ENCODE measurements at places on chromosomes 11 and 22.

DNA sequence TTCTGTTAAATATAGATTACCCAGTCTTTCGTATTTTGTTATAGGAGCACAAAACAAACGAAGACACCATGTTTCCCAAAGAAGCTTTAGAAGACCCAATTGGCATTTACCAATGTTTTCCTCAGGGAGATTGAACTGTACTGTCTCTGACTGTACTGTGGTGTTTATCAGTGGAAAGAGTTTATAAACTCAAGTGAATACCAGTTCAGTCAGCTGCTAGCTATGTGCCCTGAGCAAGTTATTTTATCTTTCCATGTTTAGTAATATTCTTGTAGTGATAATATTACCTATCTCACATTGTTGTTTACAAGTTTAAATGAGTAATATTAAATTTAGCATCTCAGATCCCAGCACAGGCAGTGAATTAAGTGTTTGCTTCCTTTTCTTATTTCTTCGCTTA, 773.2 kb downstream of the KCNA4 start:
- DNase-seq, result no peak

- DNase-seq, result no peak
These were observed 312.1 kb downstream of the NTM start for GRCh38 chr11:131682373-131683015.

DNA sequence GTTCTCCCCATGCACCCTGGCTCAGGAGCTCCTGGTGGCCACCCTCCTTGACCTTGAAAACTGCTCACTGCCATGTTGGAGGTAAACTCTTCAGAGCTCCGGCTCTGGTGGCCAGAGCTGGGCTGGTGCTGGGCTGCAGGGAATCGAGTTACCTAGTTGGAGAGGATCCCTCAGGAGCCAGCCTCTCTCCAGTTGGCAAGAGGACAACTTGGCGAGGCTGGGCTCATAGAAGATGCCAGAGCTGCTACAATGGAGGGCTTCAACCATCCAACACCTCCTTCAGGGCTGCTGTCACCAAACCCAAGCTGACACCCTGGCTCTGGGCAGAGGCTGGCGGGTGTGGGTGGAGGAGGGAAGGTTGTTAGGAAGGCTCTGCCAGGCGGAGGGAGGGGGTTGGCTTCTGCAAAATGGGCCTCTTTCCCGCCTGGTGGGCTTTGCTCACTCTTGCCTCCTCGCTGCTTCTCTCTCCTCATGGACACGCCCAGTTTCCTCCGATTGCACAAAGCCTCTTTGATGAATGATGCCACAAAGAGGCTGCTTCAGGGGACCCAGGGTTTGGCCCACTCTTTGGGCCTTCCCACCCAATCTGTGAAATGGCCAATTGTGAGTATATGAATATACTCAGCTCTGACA, 53.1 kb downstream of the THAP12 start:
- no peak for DNase-seq

DNA sequence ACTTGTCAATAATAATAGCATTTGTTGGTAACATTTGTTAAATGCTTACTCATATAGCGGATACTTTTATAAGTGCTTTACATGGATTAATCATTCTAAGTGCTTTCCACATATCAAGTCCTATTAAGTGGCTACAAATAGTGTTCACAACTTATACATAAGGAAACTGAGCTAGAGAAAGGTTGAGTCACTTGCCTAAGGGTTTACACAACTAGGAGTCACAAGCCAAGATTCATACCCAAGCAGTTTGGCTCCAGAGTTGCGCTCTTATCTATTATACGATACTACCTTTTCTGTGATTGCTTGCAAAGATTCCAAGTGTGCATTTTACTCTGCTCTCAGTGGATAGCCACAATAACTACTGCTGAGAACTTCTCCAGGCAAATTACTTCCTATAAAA, 215.9 kb upstream of the CCDC90B start:
- no peak for DNase-seq

DNA sequence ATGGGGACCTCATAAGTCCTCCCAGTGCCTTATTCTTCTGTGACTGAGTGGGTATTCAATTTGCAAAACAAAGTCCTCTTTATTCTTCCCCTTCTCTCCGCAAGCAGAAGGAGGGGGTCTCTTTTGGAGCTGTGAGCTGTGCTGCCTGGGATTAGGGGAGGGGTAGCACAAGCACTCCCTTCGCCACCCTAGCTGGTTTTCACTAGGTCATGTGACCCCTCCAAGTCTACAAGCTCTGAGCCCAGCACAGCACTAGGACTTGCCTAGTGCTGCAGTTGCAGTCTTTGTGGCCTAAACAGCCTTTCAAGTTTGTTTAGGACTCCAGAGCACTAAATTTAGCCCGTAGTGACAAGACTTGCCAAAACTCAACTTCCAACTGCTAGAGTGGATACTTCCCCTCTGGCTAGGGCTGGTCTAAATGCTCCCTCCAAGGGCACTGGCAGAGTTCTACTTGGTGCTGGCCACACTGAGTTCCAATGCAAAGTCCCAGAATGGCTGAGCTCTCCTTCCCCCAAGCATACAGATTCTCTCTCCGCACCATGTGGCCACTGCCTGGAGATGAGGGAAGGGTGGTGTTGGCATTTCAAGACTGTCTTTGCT, 25.4 kb downstream of the TAF1D start:
- DNase-seq, result no peak

GRCh38 chr11:85822814-85823213, 11.9 kb upstream of the SYTL2 start:
- DNase-seq, result no peak

DNA sequence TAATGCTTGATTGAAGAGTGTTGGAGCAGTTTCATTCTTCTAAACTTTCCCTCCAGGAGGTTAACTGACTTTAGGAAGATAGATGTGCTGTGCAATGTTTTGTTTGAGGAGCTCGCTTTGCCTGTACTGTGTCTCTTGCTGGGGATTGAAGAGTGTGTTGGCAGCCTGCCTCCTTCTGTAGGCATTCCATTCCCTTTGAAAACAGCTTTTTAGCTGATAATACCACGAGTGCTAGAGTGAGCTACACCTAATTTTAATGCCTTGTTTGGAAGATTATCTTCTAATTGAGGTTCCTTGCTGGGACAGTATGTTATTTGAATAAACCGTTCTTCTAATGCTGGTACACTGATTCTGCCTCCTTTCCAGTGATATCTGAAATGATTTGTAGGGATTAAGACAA, 7.2 kb downstream of the DDX10 start:
- no peak for DNase-seq

GRCh38 chr11:128766591-128767081, 72.8 kb downstream of the FLI1 start:
- DNase-seq, result no peak

DNA sequence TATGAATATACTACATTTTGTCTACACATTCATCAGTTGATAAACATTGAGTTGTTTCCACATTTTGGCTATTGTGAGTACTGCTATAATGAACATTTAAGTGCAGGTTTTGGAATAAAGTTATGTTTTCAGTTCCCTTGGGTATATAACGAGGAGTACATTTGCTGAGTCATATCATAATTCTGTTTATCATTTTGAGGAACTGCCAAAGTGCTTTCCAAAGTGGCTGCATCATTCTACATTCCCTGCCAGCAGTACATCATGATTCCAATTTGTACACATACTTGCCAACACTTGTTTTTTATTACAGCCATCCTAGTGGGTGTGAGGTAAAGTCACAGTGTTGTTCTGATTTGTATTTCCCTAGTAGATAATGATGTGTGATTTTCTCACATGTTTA, 1458.6 kb upstream of the TENM4 start:
- no peak for DNase-seq

DNA sequence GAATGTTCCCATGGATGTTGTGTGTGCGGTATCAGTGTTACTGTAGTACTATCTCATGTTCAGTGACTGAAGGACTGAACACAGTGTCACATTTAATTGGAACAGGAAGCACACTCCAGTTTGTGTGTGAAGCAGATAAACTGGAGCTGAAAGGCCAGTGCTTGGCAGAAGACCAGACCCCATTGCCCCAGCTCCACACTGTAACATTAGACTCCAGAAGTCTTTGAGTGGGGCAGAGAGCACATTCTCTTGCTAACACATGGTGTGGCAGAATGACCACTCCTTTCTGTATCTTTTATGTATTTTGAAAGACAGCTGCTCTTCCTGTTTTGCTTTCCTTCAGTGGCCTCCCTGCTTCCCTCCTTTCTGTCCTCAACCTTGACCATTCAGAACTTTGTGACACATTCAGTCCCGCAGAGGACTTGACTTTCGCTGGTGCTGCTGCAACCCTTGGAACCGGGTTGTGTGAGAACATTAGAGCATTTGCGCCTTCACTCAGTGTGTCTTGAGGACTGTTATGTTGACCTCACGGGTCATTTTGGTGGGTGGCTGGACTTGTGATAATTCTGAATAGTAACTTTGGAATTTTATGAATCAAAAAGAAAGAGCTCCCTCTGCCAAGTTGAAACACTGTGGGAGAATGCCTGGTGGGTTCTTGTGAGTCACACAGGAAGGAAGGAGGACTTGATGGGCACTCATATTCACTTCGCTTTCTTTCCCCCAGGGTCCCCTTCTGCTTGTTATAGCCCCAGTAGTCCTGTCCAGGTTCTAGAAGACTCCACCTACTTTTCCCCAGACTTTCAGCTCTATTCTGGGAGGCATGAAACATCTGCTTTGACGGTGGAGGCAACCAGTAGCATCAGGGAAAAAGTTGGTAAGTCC, 26.4 kb downstream of the AMOTL1 start:
- no peak for DNase-seq

DNA sequence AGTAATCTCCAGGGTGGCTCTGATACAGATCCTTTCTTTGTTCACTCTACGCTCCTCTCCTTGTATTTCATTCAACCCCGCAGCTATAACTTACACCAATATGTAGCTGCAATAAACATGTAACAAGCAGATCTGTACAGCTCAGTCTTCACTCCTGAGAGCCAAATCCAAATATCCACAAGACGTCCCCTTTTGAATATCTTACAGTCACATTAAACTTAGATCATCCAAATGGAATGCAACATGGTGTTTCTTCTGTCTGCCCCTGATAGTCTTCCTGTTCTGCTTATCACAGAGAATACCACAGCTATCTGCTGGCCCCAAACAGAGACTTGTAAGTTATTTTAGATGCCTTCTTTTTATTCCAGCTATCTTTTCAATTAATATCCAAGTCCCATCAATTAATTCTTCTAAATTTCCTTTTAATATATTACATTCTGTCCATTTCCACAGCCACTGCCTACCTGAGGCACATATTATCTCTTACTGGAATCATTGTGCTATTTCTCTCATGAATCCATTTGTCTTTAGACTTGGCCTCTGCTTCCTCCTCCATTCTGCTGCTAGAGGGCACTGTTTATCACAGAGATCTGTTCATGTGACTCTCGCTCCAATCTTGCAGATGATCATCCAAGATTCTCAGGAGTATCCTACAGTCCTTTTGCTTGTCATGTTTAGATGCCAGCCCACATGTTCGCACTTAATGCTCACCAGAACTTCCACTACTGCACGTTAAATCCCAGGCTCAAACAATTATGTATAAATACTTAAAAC, 908.6 kb downstream of the NTM start:
- DNase-seq, result no peak

Data from Karpas-422 (cell line).